ENCODE measurements at places on chromosomes 2 and 18.

DNA sequence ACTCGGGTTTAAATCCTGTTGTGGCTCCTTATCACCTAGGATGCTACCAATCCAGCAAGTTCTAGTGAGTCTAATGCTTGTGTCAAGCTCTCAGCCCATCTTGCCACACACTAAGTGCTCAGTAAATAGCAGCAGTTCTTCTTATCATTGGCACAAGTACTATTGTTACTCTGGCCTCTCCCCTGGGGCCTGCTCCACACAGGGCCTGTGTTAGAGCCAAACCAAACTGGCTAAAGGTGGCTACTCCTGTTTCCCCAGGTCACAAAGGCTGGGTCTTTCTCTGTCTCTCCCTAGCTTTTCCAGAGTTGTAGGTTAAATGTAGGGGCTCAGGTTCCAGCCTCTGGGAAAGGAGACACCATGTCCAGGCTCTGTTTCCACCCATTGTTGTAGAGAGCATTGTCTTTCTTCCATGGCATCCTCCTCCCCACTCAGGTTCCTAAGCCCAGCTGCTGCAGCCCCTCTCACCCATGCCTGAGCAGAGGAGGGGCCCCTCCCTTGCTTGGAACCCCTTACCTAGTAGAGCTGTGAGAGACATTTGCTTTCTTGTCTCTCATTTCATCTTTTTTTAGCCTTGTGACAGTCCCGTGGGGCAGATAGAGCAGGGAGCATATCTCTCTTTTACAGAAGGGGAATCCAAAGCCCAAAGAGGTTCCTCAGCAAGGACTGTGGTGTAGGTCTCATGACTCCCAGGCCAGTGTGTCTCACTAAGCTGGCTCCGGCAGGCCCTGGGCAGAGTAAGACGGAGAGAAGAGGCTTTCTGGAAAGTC, 56.4 kb upstream of the OTOF start:
- H3K36me3 ChIP-seq, result peaks cover 3% of the 10 kb centered on the region
- H3K4me1 ChIP-seq, result no peaks in the 10 kb centered on the region
- H3K27me3 ChIP-seq, result peaks cover 29% of the 10 kb centered on the region
- no peak for DNase-seq
- no peak overlapping the region for H3K27ac ChIP-seq
- H3K4me3 ChIP-seq, result no peak overlapping the region

- peaks cover 10% of the 10 kb centered on the region for H3K27me3 ChIP-seq
- no peak overlapping the region for H3K4me3 ChIP-seq
- H3K4me1 ChIP-seq, result no peaks in the 10 kb centered on the region
- no peaks in the 10 kb centered on the region for H3K36me3 ChIP-seq
- DNase-seq, result no peak
Observed at GRCh38 chr2:1612391-1613077, 131.8 kb downstream of the PXDN start.

- DNase-seq, result no peak
- no peak overlapping the region for H3K4me3 ChIP-seq
- H3K27ac ChIP-seq, result no peak overlapping the region
- peaks cover 13% of the 10 kb centered on the region for H3K4me1 ChIP-seq
- peaks cover 6% of the 10 kb centered on the region for H3K36me3 ChIP-seq
Observed at GRCh38 chr2:102385522-102385921, 29.9 kb downstream of the IL18R1 start.

DNA sequence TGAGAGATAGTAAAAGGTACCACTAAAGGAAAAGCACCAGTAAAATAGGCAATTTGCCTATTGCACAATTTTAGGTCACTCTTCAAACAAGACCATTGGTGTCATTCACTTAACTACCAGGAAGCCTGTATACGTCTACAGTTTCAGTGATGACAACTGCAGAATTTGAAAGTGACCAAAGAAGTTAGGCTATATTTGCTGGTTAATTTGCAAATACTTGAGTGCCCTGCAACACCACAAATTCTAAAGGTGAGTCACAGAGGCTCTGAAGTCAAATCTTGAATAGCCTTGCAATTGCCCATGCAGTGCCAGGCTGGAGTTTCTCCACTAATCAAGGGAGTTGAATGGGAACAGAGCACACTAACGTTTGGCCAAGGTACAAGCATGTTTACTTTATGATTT, 128.7 kb upstream of the CCDC68 start:
- no peak overlapping the region for H3K4me3 ChIP-seq
- H3K27me3 ChIP-seq, result no peaks in the 10 kb centered on the region
- no peak for DNase-seq
- H3K27ac ChIP-seq, result no peak overlapping the region
- H3K4me1 ChIP-seq, result no peaks in the 10 kb centered on the region

DNA sequence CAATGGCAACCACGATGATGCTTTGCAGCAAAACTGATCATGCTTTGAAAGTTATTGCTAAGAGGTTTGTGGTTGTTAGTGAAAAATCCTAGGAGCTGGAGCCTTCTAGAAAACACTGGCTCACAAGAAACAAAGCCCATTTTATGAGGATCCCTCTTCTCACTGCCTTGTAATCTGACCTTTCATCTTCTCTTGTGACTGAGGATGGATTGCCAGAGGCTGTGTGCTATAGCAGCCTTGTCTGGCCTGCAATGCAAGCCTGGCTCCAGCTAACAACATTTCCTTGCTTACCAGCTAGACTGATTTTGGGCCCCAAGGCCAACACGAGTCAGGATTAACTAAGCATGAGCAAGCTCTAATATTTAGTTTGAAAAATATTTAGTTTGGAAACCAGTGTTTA, 13.1 kb downstream of the PIEZO2 start:
- no peaks in the 10 kb centered on the region for H3K27me3 ChIP-seq
- no peak overlapping the region for H3K27ac ChIP-seq
- no peaks in the 10 kb centered on the region for H3K4me1 ChIP-seq
- no peak for DNase-seq

GRCh38 chr2:207525296-207525695, 4.5 kb upstream of the CREB1 start:
- H3K4me3 ChIP-seq, result no peak overlapping the region
- H3K36me3 ChIP-seq, result peaks cover 26% of the 10 kb centered on the region
- no peak for DNase-seq
- peaks cover 48% of the 10 kb centered on the region for H3K4me1 ChIP-seq
- peak overlapping the region; percentile 80 for H3K27ac ChIP-seq
- H3K27me3 ChIP-seq, result no peaks in the 10 kb centered on the region

DNA sequence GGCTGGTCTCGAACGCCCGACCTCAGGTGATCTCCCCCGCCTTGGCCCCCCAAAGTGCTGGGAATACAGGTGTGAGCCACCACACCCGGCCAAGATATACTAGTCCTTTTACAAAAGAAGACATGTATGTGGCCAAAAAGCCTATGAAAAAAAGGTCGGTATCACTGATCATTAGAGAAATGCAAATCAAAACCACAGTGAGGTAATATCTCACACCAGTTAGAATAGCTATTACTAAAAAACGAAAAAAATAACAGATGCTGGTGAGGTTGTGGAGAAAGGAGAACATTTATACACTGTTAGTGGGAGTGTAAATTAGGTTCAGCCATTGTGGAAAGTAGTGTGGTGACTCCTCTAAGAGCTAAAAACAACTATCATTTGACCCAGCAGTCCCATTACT, 26.4 kb downstream of the KLHL23 start:
- DNase-seq, result no peak
- no peak overlapping the region for H3K4me3 ChIP-seq
- H3K27me3 ChIP-seq, result no peaks in the 10 kb centered on the region

- peaks cover 9% of the 10 kb centered on the region for H3K27me3 ChIP-seq
- H3K27ac ChIP-seq, result no peak overlapping the region
- H3K36me3 ChIP-seq, result peaks cover 3% of the 10 kb centered on the region
- H3K4me3 ChIP-seq, result no peak overlapping the region
- H3K4me1 ChIP-seq, result no peaks in the 10 kb centered on the region
Observed at GRCh38 chr2:29495536-29496060, 380.4 kb downstream of the CLIP4 start.

DNA sequence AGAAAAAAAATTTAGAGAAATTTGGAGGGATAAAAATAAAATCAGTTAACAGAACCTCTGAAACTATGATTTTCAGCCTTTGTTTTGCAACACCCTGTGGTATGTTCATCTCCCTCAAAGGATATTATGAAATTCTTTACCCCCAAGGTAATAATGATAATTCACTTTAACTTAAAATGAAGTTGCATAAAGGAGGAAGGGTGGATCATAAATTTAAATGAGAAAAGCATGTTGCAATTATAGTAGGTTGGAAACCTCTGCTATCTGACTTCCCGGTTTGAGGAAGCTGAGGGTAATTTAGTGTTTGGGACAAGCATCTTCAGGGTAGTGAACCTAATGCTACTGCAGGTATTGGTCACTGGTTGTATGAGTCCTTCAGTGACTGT, 102.9 kb downstream of the BABAM2 start:
- no peak overlapping the region for H3K4me3 ChIP-seq
- H3K36me3 ChIP-seq, result peaks cover 3% of the 10 kb centered on the region
- no peak for DNase-seq
- H3K27ac ChIP-seq, result no peak overlapping the region

DNA sequence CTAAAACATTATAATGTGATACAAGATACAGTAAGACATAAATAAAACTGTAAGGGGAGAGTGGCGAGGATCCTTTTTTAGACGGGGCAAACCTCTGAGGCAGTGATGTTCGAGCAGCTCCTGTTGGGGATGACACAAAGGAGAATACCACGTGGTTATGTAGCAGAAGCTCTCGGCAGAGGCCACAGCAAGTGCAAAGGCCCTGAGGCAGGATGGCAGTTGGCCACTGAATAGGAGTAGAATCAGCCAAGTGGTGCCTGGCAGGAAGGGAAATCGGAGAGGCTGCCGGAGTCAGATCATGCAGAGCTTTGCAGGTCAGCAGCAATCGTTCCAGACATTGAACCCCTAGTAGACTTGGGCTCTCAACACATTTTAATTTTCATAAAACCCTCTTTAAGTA, 19.1 kb downstream of the NOSTRIN start:
- DNase-seq, result no peak
- no peak overlapping the region for H3K27ac ChIP-seq
- H3K27me3 ChIP-seq, result peaks cover 15% of the 10 kb centered on the region

- no peak overlapping the region for H3K4me3 ChIP-seq
- peak; percentile 54 for DNase-seq
- H3K27ac ChIP-seq, result no peak overlapping the region
- no peaks in the 10 kb centered on the region for H3K36me3 ChIP-seq
Observed at GRCh38 chr18:45974088-45974536, 7.0 kb upstream of the EPG5 start.

DNA sequence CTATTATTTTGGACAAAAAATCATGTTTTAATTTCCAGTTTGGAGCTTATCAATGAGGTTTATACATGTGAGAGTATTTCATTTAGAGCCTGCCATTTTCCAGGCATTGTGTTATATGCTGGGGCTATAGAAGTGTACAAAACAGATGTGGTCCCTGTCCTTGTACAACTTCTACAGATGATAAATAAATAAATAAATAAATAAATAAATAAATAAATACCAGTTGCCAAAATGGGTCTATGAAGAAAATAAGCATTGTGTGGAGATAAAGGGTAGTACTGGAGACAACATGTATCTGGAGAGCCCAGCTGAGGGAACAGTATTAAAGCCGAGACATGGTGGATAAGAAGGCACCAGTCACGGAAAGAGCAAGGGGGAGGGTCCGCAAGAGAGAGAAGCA, 210.0 kb downstream of the SS18 start:
- H3K4me1 ChIP-seq, result no peaks in the 10 kb centered on the region
- no peak overlapping the region for H3K4me3 ChIP-seq
- H3K27ac ChIP-seq, result no peak overlapping the region
- H3K27me3 ChIP-seq, result peaks cover 50% of the 10 kb centered on the region
- no peak for DNase-seq

DNA sequence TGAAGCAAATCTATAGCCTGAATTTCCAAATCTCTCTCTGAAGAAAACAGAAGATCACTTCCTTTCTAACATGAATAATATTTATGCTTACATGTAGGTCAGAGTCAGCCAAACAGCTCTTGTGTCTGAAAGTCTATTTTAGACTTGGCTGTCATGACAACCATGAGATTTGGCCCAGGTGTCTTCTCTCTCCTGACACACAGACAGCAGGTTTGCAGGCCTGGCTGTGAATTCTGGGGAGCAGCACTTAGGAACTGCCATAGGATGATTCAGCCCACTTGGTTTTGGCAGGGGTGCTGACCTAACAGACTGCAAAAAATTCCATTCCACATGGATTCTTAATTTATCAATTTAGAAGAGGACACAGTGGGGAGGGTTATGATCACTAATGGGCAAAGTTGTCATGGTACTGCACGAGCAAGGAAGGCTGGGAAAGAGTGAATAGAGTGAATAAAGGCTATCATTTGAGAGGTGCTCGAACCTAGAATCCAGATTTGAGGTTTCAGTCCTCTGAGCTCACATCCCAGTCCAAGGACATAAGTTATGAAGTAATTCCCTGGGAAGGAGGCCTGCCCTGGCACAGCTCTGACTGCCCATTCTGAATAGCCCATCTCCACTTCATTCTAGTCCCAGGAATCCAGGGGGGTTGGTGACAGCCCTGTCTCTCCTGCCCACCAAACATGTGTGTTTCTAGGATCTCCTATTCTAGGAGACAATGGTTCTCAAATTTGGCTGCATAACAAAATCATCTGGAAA, 453.9 kb upstream of the TRIB2 start:
- no peak overlapping the region for H3K27ac ChIP-seq
- H3K27me3 ChIP-seq, result no peaks in the 10 kb centered on the region
- no peak overlapping the region for H3K4me3 ChIP-seq
- no peak for DNase-seq
- no peaks in the 10 kb centered on the region for H3K36me3 ChIP-seq

DNA sequence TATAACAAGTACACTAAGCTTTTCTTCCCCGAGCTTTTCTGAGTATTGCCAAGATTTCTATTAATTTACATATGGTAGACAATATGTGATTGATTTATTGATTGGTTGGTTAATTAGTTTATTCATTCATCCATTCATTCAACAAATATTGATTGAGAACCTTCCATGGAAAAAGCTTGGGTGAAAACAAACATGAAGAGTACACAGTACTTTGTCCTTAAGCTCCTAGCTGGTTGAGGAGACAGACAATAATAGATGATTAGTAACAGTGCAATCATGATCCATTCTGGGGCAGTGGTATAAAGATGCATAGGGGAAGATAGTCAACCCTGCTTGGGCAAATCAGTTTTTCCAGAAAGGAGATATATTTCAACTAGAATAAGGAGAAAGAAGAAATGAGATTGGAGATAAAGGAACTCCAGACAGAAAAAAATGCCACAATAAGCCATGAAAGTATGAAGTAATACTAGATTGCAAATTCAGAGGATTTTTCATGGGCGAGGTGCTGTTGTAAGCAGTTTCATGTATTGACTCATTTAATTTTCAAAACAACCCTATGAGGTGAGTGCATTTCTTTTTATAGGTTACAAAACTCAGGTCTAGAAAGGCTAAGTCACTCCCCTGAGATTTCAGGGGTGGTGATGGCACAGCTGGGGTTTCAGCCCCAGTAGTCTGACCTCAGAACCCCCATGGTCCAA, 129.5 kb downstream of the RND3 start:
- H3K27me3 ChIP-seq, result no peaks in the 10 kb centered on the region
- no peaks in the 10 kb centered on the region for H3K36me3 ChIP-seq
- H3K4me3 ChIP-seq, result no peak overlapping the region
- no peak for DNase-seq
- H3K4me1 ChIP-seq, result no peaks in the 10 kb centered on the region

DNA sequence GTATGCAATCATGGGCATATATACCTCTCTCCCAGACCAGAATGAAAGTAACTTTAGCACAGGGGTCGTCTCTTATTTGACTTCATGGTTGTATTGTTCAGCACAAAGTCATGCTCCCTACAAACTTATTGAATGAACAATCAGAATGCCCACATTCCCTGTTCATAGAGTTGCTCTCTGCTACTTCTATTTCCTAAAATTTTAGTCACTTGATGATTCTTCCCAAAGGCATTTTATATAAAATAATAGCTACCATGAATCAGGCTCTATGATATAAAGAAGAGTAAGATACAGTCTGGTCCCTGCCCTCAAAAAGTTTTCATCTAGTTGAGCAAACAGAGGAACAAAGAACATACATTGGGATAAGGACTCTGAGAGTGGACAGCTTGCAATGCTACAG, 162.2 kb downstream of the SLC39A10 start:
- H3K27ac ChIP-seq, result no peak overlapping the region
- no peaks in the 10 kb centered on the region for H3K36me3 ChIP-seq
- H3K27me3 ChIP-seq, result peaks cover 15% of the 10 kb centered on the region
